ENCODE measurements at places on chromosomes 1 and 21.

DNA sequence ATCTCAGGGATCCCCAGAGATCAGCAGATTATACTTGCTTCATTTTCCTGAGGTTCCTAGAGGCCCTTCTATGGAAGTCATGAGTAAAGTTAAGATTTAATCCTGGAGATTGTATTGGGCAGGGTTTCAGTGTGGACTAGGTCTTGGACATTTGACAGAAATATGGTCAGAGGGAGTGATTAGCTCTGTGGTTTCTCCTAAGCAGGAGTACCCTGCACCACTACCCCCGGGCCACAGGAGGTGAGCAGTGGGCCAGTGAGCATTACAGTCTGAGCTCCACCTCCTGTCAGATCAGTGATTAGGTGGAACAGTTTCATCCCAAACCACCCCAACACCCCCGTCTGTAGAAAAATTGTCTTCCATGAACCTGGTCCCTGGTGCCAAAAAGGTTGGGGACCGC, 43.2 kb downstream of the PHACTR4 start:
- no peak for DNase-seq

DNA sequence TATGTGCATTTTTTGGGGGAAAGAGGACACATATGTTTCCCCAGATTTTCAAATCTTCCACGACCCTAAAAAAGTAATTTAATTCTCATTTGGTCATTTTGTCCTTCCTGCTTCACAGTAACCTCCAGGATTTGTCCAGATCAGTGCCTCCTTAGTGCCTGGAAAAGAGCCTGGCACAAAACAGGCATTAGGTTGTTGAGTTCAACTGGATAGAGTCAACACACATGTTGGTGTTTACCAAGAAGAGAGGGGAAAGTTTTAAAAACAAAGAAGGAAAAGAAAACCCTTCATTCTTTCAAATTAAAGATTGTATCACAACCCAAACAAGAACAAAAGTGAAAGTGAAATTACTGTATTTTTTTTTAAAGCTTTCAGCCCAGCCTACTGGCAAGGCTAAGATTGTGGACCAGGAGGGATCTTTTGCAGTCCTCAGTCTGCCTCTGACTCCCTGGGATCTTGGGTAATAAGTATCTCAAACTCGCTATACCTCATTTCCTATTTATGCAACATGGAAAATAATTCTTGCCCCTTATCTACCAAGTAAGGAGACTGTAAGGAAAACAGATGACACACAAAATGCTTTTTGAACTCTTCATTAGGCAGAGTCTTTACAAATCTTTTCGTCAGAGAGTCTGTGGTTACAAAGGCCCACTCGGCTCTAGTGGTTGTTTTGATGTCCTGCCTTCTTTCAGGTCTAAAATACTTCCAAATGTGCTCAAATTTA, 57.8 kb downstream of the ZNF281 start:
- DNase-seq: no peak

DNA sequence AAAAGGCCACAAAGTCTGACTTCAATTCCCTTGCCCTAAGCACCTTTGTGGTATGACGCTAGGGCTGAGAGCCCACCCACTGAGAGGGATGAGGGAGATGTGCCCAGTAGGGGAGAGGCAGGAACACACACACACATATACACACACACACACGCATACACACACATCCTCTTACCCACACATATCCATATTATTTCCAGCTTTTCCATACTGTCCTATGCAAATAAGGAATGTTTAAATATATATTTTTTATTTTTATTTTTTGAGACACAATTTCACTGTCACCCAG, 3.0 kb downstream of the RAB25 start:
- DNase-seq: no peak

GRCh38 chr1:7576946-7577657, 194.0 kb upstream of the VAMP3 start:
- DNase-seq: no peak

DNA sequence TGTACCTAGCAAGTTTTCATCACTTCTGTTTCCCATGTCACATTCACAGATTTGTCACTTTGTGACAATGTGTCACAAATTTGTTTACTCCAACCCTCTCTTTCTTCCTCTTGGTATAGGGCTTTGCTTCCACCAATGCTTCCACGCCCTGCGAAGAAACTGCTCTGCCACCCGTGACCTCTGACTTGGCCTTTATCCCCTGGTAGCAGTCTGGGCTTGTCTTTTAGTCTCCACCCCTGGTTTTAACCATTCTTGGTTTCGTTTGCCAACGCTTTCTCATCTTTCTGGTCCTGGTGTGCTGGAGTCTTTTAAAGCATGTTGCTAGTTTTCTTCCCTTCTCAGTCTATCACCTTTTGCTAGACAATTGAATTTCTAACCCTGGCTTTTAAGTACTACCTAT, 8.1 kb downstream of the TACSTD2 start:
- no peak for DNase-seq

DNA sequence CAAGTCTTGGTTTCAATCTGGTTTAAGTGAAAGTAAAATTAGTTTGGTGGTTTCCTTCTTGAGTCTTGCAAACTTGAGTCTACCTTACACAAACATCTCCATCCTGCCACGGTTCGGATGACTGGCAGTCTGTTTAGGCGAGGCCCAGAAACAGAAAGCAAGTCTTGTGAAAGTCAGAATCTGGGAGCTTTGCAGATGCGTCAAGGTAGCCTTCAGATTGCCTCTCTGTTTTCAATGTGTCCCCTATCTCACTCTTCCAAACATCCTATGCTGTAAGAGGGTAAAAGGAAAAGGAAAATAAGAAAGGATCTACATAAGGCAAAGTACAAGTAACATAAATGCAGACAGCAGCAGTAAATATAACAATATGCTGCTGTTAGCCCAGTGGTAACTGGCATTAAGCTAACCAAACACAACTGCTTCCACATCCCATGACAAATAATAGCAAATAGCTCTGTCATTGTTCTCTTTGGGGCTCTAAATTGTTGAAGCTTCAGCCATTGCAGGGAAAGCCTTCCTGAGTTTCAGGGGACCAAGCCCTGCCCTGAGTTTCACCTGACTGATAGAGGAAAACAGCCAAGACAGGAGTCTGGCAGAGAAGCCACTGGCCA, 26.2 kb upstream of the C1orf105 start:
- peak; percentile 43 for DNase-seq

- DNase-seq: no peak
Observed at GRCh38 chr21:19276665-19277064, 873.1 kb upstream of the TMPRSS15 start.

- DNase-seq: no peak
Observed at GRCh38 chr1:44326024-44326701, 28.9 kb downstream of the ERI3 start.

- DNase-seq: no peak
Observed at GRCh38 chr1:44483089-44483874, 78.2 kb downstream of the RNF220 start.

- DNase-seq: no peak
Observed at GRCh38 chr21:32216293-32216692, 62.6 kb downstream of the MIS18A start.

DNA sequence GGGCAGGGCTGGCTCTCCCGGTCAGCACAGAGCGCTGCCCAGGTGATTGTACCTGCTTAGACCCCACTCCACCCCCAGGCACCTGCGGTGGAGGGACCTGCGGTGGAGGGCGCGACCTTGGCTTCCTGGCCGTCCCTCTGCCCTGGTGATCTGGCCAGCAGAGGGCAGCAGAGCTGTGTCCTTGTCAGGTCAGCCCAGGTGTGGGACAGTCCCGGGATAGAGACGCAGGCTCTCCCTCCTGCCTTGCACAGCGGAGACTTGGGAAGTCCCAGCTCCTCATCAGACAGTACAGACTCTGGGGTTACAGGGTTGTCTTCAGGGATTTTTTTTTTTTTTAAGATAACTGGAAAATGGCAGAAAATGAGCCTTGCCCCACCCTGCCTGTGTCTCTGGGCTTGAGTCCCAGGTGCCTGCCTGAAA, 10.0 kb downstream of the SLX9 start:
- peak; percentile 85 for DNase-seq

DNA sequence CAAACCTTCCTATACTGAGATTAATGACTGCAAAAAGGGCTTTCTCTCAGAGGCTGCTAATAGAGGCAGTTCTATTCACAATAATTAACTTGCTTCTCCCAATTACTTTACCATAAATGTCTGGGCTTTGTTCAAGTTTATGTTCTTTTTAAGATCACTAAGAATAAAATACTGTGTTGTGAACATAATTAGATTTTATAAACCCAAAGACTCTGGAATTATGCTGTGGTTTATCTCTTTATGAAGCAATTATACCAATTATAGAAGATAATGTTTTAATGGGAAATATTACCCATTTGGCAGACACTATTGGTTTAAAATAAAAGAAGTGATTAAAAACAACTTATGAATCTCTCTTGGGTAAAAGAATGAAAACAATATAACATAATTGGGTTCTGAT, 43.5 kb upstream of the IL12RB2 start:
- DNase-seq: no peak

DNA sequence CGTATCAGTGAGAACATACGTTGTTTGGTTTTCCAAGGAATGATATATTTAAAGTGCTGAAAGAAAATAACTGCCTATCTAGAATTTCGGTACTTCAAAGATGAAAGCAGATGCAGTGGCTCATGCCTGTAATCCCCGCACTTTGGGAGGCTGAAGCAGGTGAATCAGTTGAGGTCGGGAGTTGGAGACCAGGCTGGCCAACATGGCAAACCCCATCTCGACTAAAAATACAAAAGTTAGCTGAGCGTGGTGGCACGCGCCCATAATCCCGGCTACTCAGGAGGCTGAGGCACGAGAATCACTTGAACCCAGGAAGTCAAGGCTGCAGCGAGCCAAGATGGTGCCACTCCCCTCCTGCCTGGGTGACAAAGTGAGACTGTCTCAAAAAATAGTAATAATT, 16.4 kb downstream of the CD244 start:
- DNase-seq: no peak

- no peak for DNase-seq
Observed at GRCh38 chr21:32070126-32070525, 197.3 kb downstream of the HUNK start.

- no peak for DNase-seq
Observed at GRCh38 chr1:227245613-227246320, 72.5 kb downstream of the CDC42BPA start.

DNA sequence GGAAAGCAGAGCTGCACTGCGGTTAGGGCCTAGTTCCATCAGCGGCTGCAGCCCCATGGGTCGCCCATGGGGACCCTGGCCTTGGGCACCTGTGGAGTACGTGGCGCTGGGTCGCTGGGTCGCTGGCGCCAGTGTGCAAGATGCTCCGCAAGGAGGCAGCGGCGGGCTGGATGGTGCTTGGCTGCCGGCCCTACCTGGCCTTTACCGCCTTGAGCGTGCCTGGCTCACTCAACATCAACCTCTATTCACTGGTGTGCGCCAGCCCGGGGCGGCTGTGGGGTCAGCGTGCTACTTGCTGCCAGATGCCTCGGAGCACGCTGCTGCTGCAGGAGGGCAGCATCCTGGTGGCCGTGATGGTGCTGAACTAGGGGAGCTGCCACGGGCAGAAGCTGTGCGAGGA, 85.1 kb upstream of the RHOU start:
- DNase-seq: no peak

- DNase-seq: no peak
Observed at GRCh38 chr21:44967082-44968047, 27.5 kb downstream of the SLX9 start.

DNA sequence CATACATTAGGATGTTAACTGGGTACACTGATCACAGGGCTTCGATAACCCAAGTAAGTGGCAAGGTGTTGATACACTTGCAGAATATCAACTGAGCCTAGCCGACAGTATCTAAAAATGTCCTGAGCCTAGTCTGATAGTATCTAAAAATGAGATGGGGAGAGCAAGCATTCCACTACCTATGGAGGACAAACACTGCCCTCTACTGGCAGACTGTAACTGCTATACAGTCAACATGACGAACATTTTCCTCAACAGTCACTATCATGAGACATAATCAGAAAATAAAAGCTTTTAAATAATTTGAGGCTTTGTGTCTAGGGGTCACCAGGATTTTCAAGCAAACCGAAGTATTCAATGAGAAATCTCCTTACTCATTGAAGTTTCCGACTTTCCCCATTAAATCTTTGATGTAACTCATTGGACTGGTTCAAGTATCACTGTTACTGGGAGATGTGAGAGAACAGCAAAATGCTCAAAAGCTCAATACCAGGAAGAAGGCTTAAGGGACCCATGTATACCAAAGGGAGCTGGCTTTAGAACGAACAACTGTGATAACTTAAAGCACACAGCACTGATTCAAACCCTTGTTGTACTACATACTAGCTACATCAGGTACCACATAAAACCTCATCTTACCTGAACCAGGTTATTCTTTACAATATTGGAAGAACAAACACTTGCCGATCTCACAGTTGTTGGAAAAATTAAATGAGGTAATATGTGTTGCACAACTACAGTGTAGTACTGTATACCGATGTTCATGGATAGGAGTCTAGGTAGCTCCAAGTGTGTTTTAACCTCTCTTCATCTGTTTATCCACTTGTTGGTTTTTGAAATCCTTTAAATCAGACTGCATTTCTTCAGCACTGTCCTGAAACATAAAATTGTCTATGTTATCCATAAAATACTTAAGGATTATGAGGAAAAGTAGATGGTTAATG, 31.1 kb upstream of the SLC45A3 start:
- DNase-seq: peak; percentile 66

DNA sequence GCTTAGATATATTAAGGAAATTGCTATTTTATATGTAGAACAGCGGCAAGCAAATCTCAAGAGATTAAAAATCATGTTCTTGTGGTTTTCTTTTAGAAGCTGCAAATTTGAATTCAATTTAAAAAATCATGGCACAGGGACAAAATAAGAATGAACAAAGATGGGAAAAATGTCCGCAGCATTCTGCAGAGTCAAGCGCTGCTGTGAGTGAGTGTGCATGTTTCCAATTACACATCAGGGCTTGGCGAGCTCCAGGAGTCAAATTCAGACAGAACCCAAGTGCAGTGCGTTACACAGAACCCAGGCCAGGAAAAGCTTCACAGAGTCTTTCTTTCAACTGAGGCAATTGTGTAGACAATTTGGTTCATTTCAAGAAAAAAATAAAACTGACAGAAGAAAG, 33.3 kb upstream of the ERG start:
- DNase-seq: no peak

GRCh38 chr1:164629971-164630370, 71.0 kb downstream of the PBX1 start:
- no peak for DNase-seq

GRCh38 chr1:4528590-4528989, 125.8 kb upstream of the AJAP1 start:
- DNase-seq: no peak

GRCh38 chr1:172941471-172941870, 109.3 kb downstream of the TNFSF18 start:
- DNase-seq: no peak

- DNase-seq: no peak
Observed at GRCh38 chr1:15579683-15580047, 5.2 kb downstream of the AGMAT start.

DNA sequence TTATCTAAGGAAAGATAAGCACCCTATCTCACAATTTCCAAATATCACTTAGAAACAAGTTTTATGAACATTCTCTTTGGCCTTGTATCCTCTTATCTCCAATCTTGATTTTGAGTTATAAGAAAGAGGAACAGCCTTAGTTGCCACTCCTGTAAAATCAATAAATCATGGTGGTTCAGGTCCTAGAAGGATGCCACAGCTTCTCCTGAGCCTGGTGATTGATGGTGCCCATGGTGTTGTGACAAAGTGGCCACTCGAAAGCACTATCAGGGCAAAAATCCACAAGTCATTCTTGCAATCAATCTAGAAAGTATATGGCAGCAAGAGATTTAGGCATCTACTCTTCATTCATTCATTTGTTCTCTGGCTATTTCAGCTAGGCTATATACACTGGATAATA, 27.8 kb downstream of the GBP6 start:
- DNase-seq: no peak

- DNase-seq: no peak
Observed at GRCh38 chr1:209570743-209571142, 12.8 kb upstream of the CAMK1G start.

Measured in effector CD4-positive, alpha-beta T cell (primary cell).